Tongue (tissue), 3 donors: ENCODE measurements at places on chromosomes 12 and 14. TPM values are rescaled to one million over a fixed set of nuclear protein-coding genes. Genes with fewer than 3 reads are reported as not detected.

GRCh38 chr12:50934981-50935807, 17.1 kb upstream of the HIGD1C start:
- DNase-seq = peak; percentile 17

DNA sequence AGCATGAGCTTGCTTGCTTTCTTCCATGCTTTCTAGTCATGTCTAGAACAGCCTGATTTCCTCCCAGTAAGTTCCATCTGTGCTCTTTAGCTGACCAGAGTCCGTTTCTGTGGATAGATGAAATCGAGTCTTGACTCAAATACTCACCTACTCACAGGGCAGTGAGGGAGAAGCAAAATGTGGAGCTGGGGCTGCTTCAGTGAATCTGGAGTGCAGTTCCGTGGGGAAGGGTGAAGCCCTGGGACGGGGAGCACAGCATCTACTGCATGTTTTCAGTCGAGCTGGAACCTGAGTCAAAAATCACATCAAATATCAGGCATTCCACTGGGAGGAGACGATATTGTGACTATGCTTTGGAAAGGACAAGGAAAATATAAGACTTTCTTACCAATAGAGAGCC, 70.3 kb upstream of the PRMT8 start:
- DNase-seq = no peak

DNA sequence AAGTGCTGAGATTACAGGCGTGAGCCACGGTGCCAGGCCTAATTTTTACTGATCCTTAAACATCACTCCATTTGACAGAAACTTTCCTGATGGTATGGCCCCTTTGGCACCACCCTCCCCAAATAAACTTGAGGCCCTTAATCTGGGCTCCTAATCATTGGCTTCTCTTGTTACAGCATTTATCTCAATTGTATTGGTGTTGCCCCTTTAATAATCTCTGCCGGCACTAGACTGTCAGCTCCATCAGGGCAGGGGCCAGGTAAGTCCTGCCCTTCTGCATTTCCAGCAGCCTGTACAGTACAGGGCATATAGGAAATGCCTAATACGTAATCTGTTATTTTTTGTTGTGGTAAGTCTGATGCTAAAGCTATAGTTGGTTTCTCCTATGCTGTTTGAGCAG, 1.2 kb upstream of the IFT81 start:
- DNase-seq = no peak

DNA sequence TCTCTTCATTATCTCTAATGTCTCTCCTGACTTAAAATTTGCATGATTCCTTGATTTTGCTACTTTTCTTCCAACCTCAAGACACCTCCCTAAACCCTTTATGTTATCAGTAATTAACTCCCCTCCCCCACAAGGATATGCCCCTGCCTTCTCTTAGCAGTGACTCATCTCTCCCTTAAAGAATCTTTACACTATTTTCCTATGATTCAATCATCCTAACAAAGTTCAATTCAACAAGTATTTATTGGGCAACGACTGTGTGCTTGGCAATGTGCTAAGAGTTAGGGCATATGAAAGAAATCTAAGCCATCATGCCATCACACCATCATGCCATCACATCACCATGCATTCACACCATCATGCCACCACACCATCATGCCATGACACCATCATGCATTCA, 80.1 kb downstream of the ANO2 start:
- DNase-seq = no peak

DNA sequence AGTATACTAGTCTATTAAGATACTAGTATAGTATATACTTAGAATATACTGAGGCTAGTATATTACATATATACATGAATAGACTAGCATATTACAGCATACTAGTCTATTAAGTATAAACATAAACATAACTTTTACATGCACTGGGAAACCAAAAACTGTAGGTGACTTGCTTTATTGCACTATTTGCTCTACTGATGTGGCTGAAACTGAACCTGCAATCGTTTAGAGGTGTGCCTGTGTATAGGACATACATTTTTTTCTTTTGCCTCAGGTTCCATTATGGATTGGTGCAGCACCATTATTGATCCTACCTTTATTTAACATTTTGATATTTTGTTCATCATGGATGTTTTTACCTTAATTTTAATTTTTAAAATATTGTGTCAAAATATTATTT, 143.2 kb upstream of the RGS6 start:
- no peak for DNase-seq

Gene CPNE6
- total RNA-seq = not detected

Gene KRT2
- total RNA-seq = not detected

Gene INSM2
- total RNA-seq = not detected
